ENCODE measurements at places on chromosomes 7 and 10.

DNA sequence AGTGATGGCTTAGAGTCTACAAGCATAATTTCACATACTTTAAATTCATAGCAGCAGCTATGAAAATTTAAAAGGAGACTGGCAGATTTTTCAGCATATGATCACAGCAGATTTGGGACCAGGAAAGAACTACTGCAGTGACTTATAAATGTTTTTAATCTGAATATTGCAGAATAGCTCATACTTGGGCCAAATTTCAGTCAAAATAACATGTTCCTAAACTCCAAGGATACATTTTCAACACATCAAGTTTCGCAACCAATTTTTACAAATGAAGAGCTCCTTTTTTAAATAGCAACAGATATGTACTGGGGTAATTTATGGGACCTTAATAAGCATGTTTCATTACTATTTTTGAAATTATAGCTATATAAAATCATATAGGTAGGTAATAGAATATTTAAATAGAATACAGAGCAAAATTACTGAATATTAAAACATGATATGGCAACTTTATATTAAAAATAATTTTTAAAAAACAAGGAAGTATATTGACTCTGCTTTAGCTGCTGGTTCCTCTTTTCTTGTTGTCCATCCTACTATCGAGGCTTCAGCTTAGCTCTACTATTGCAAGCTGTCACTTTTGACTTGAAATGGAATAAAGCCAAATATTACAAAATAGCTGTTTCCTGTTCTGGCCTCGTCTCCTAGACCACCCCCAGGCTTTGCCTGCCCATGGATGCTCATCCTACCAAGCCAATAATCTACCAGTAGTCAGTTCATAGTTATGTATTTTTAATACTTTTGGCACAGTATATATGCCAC, 123.1 kb downstream of the NRBF2 start:
- no peak for DNase-seq

GRCh38 chr10:76727038-76727437, 910.6 kb downstream of the KCNMA1 start:
- DNase-seq = no peak

DNA sequence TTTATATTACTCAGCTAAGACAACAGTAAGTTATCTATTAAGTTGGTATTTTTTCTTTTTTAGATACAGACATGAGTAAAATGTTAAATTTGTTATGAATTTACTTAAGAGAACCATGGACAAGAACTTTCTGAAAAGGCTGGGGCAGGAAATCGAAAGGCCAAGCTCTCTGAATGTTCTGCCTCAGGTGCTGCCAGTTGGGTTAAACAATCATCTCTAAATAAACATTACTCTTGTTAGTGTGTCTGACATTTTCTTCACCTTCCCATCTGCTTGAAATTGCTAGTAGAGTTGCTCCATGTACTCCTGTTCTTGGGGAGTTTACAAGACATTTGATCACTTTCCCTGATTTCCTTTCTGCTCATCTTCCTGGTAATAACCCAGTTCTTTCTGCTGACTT, 87.5 kb downstream of the ANKRD7 start:
- DNase-seq = no peak

- no peak for DNase-seq
Measured at GRCh38 chr7:154287356-154287755, 235.2 kb downstream of the DPP6 start.

GRCh38 chr7:96121752-96122151, 200.1 kb downstream of the SLC25A13 start:
- no peak for DNase-seq

DNA sequence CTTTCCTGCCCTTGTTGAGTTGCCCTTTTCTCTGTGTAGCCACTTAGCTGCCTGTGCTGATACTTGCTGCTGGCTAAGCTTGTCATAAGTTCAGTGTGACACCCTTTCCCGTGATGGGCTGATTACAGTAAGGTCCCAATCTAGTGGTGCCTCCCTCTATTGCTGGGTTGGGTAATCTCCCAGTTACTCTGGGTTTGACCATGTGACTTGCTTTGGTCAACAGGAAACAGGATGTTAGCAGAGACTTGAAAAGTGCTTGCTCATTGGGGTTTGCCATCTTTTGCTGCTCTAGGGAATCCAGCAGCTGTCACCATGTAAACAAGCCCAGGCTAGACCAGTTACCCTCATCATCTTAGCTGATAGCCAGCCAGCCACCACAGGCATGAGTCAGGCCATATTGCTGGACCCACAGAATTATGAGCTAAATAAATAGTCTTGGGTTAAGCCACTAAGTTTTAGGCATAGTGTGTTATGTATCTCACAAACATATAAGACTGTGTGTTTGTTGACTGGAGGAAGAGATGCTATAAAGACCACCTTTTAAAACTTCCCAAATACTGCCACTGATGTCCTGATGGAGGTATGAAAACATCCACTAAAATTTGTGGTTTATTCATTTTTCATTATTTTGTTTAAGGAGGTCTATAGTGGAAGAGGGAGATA, 4.0 kb upstream of the LEP start:
- no peak for DNase-seq

Measured in adrenal gland (tissue), 19 donors.